ENCODE measurements at places on chromosomes 13 and 19. TPM values are rescaled to one million over a fixed set of nuclear protein-coding genes. Genes with fewer than 3 reads are reported as not detected.

Gene AP1M2
- 0.33 TPM for total RNA-seq

Gene EGLN2
- total RNA-seq: 111 TPM

DNA sequence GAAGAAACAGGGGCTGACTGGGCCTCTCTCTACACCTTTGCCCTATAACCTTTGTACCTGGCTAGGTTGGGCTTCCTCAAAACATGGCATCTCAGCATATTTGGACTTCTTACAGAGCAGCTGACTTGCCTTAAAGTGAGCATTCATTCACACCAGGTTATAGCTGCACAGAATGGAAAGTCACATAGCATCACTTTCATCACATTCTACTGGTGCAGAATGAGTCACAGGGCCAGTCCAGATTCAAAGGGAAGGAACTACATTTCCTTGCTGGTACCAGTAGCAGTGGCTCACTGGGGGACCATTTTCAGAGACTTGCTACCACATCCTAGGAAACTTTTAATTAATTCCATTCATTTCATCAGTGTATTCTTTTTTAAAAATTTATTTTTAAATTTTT, 20.3 kb upstream of the TPTE2 start:
- H3K27me3 ChIP-seq: no peaks in the 10 kb centered on the region
- no peak for DNase-seq
- no peak overlapping the region for H3K4me3 ChIP-seq
- H3K4me1 ChIP-seq: peaks cover under 1% of the 10 kb centered on the region
- no peaks in the 10 kb centered on the region for H3K36me3 ChIP-seq

DNA sequence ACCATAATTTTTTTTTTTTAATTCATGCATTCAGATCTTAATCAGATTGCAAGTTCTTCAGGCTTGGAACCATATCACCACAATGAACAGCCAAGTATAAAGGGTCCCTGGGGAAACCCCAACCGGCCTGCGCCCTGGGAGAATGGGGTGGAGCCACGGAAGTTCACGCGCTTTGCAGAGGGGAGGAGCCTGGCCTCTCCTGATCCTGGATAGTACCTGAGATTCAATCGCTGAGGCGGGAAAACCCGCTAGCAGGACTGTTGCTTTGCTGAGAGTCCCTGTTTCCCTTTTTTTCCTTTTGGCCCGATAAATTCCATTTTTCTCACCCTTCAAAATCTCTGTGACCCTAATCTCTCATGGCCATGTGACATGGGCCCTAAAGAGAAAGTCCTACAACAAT, 385.1 kb downstream of the IRS2 start:
- H3K36me3 ChIP-seq: no peaks in the 10 kb centered on the region
- no peaks in the 10 kb centered on the region for H3K4me1 ChIP-seq
- no peak for DNase-seq
- no peak overlapping the region for H3K27ac ChIP-seq

Gene SLC1A6
- total RNA-seq: not detected

Gene PPP1R13L
- total RNA-seq: 4.5 TPM

- no peak overlapping the region for H3K4me3 ChIP-seq
- no peaks in the 10 kb centered on the region for H3K27me3 ChIP-seq
- no peaks in the 10 kb centered on the region for H3K36me3 ChIP-seq
- no peaks in the 10 kb centered on the region for H3K4me1 ChIP-seq
These were observed 27.3 kb downstream of the IFT88 start for GRCh38 chr13:20594280-20594679.

DNA sequence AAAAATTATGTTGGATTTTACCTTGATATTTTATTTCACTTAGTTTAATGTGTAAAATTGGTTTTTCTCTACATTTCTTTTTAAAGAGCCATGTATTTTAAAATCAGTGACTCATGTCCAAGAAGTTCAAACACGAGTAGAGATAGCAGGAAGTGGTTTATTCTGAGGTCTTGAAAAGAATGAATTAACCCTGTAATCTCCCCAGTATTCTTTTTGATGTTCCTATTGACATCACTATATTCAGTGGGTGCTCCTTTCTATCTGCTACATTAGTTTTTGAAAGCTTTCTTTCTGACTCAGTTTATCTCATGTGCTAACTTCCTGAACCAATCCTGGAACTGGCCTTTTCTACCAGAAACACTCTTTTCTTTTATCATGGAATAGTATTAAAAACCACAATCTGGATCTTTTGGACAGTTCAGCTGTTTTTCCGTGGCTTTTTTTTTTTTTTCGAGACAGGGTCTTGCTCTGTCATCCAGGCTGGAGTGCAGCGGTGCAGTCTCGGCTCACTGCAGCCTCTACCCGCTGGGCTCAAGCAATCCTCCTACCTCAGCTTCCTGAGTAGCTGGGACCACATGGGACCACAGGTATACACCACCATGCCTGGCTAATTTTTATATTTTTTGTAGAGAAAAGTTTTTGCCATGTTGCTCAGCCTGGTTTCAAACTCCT, 114.9 kb downstream of the PCCA start:
- no peak for DNase-seq
- H3K27ac ChIP-seq: no peak overlapping the region
- no peak overlapping the region for H3K4me3 ChIP-seq
- H3K36me3 ChIP-seq: no peaks in the 10 kb centered on the region
- no peaks in the 10 kb centered on the region for H3K27me3 ChIP-seq
- no peaks in the 10 kb centered on the region for H3K4me1 ChIP-seq

Gene GPR4
- 0.07 TPM for total RNA-seq

- no peak overlapping the region for H3K4me3 ChIP-seq
- no peak overlapping the region for H3K27ac ChIP-seq
- no peak for DNase-seq
- no peaks in the 10 kb centered on the region for H3K4me1 ChIP-seq
- H3K27me3 ChIP-seq: no peaks in the 10 kb centered on the region
These were observed 1135.3 kb downstream of the SLITRK5 start for GRCh38 chr13:88806438-88806837.

GRCh38 chr19:5054551-5055456, 85.9 kb downstream of the KDM4B start:
- no peak overlapping the region for H3K27ac ChIP-seq
- H3K4me3 ChIP-seq: no peak overlapping the region
- no peaks in the 10 kb centered on the region for H3K27me3 ChIP-seq
- no peak for DNase-seq
- H3K4me1 ChIP-seq: no peaks in the 10 kb centered on the region
- H3K36me3 ChIP-seq: peaks cover 19% of the 10 kb centered on the region

- H3K4me3 ChIP-seq: no peak overlapping the region
- peaks cover 31% of the 10 kb centered on the region for H3K4me1 ChIP-seq
- H3K27ac ChIP-seq: peak overlapping the region; percentile 58
- H3K27me3 ChIP-seq: no peaks in the 10 kb centered on the region
These were observed 2.2 kb upstream of the COLGALT1 start for GRCh38 chr19:17553256-17553655.

DNA sequence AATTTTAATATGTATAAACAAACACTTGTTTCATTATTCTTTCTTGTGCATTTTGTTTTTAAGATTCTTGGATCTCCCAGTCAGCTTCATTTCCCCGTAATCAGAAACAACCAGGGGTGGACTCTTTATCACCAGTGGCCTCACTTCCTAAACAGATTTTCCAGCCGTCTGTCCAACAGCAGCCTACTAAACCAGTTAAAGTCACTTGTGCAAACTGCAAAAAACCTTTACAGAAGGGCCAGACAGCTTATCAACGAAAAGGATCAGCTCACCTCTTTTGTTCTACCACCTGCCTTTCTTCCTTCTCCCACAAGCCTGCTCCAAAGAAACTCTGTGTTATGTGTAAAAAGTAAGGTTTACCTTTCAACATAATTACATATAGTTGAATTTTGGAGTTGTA, 44.3 kb downstream of the ZMYM2 start:
- H3K36me3 ChIP-seq: peaks cover 35% of the 10 kb centered on the region
- no peak overlapping the region for H3K27ac ChIP-seq
- H3K4me3 ChIP-seq: no peak overlapping the region
- no peak for DNase-seq
- no peaks in the 10 kb centered on the region for H3K27me3 ChIP-seq

DNA sequence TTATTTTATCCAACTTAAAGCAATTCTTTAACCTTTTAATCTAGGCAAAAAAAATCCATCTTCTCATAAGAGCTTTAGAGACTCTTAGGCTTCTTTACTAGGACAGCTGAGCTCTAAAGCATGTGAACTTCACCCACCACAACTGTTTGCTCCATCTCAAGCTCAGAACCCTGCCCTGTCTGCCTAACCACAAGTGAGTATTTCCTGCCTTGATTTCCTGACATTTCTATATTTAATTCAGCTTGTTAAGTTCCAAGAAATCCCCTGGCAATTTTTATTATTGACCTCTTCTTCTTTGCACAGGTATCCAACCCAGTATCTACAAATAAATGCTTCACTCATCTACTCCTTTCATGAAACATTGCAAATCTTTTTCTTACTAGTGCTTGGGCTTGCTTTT, 21.1 kb upstream of the CEACAM21 start:
- DNase-seq: no peak
- no peaks in the 10 kb centered on the region for H3K4me1 ChIP-seq
- no peak overlapping the region for H3K27ac ChIP-seq
- no peak overlapping the region for H3K4me3 ChIP-seq

- H3K36me3 ChIP-seq: no peaks in the 10 kb centered on the region
- no peak overlapping the region for H3K27ac ChIP-seq
- H3K4me3 ChIP-seq: no peak overlapping the region
- no peaks in the 10 kb centered on the region for H3K27me3 ChIP-seq
- H3K4me1 ChIP-seq: peaks cover 6% of the 10 kb centered on the region
- no peak for DNase-seq
These were observed 4.6 kb downstream of the SIX5 start for GRCh38 chr19:45764475-45764874.

DNA sequence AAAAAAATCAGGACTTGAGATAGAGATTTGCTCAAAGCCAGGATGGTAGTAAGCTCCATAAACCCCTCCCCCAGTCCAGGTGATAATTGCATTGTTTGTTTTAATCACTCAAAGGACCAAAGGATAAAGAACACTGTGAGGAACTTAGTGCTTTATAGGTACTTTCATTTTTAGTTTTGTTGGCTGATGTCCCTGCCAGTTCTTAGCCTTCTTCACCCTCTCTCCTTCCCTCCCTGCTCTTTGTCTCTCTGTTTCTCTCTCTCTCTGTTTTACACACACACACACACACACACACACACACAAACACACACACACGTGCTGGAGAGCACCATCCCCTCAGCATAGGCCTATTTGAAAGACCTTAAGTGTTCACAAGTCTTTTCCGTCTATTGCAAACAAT, 5.2 kb downstream of the FRY start:
- no peak for DNase-seq
- H3K36me3 ChIP-seq: no peaks in the 10 kb centered on the region
- H3K27ac ChIP-seq: no peak overlapping the region
- no peak overlapping the region for H3K4me3 ChIP-seq
- no peaks in the 10 kb centered on the region for H3K27me3 ChIP-seq
- no peaks in the 10 kb centered on the region for H3K4me1 ChIP-seq

Gene CFAP97D2
- total RNA-seq: not detected

Gene FUT3
- 0.09 TPM for total RNA-seq

GRCh38 chr19:42089191-42089750, 13.3 kb downstream of the ZNF574 start:
- no peaks in the 10 kb centered on the region for H3K36me3 ChIP-seq
- 0 out of 2 replicates have a peak, but pooled peaks cover 2% of the 10 kb centered on the region for H3K27me3 ChIP-seq
- DNase-seq: no peak
- no peak overlapping the region for H3K4me3 ChIP-seq
- no peak overlapping the region for H3K27ac ChIP-seq

DNA sequence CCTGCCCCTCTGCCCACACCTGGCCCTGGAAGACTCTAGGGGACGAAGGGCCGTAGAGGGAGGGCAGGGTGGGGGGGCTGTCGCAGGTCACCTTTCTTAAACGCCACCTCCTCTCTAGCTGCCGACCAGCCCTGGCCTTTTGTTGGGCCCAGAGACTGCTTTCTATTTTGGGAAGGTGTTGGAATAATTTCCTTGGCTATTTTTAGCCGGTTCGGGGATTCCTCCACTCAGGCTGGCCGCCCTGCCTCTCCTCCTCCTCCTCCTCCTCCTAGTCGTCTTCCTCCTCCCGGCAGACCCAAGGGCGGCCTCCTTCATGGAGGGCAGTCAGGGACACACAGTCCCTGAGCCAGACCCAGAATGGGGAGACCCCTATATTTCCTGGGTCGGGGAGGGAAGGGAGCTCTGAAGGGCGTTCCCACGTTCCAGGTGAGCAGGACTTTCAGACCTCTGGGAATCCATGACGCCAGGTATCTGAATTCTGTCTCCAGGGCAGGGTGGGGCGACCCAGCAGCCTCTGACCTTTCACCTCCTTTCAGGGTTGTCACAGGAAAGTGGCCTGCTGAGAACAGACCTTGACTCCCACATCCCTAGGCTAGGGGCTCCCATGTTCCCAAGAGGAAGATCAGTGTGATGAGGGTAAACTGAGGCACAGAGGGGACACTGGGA, 19.9 kb downstream of the GADD45B start:
- H3K27me3 ChIP-seq: peaks cover 57% of the 10 kb centered on the region
- H3K27ac ChIP-seq: no peak overlapping the region
- peaks cover 5% of the 10 kb centered on the region for H3K4me1 ChIP-seq
- no peak for DNase-seq
- no peaks in the 10 kb centered on the region for H3K36me3 ChIP-seq

- peak overlapping the region; percentile 52 for H3K4me3 ChIP-seq
- peak; percentile 86 for DNase-seq
- peaks cover 27% of the 10 kb centered on the region for H3K36me3 ChIP-seq
- peak overlapping the region; percentile 69 for H3K27ac ChIP-seq
- no peaks in the 10 kb centered on the region for H3K27me3 ChIP-seq
- H3K4me1 ChIP-seq: peaks cover 24% of the 10 kb centered on the region
These were observed 2.6 kb upstream of the SPACA6 start for GRCh38 chr19:51690454-51691073.

- H3K27me3 ChIP-seq: no peaks in the 10 kb centered on the region
- H3K4me1 ChIP-seq: peaks cover 38% of the 10 kb centered on the region
- no peak overlapping the region for H3K4me3 ChIP-seq
- H3K27ac ChIP-seq: no peak overlapping the region
- peaks cover under 1% of the 10 kb centered on the region for H3K36me3 ChIP-seq
These were observed 2.0 kb upstream of the MCOLN1 start for GRCh38 chr19:7520131-7521051.

DNA sequence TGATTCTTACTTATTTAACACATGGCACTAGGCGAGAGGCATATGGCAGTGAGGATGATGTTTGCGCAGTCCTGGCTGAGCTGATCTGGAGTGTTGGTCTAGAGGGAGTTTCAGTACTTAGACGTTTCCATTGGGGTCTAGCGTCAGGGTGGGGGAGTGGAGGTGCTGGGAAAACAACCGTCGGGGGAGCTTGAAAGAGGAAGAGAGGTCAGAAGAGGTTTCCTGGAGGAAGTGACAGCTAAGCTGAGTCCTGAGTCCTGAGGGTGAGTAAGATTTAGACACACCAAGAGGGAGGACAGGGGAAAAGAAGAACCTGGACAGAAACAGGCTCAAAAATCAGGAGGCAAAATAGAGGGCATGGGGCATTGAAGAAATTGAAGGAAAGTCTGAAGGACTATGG, 81.4 kb downstream of the ALOX5AP start:
- H3K36me3 ChIP-seq: no peaks in the 10 kb centered on the region
- H3K4me3 ChIP-seq: no peak overlapping the region
- peaks cover 21% of the 10 kb centered on the region for H3K27me3 ChIP-seq
- no peaks in the 10 kb centered on the region for H3K4me1 ChIP-seq

Gene ZNF549
- 0.22 TPM for total RNA-seq

- no peaks in the 10 kb centered on the region for H3K4me1 ChIP-seq
- no peak for DNase-seq
- peaks cover 7% of the 10 kb centered on the region for H3K36me3 ChIP-seq
- H3K27me3 ChIP-seq: no peaks in the 10 kb centered on the region
These were observed 9.5 kb downstream of the PIP5K1C start for GRCh38 chr19:3690551-3691371.

Gene CYP2A6
- total RNA-seq: 0.31 TPM

- DNase-seq: no peak
- peaks cover 31% of the 10 kb centered on the region for H3K27me3 ChIP-seq
- no peak overlapping the region for H3K27ac ChIP-seq
- no peak overlapping the region for H3K4me3 ChIP-seq
These were observed 15.3 kb upstream of the LILRA2 start for GRCh38 chr19:54558339-54558738.

Gene C19orf33
- total RNA-seq: not detected

Measured in K562 (cell line).